ENCODE measurements at places on chromosomes 4 and X.
A peak's percentile ranks its signal among the peaks of the same experiment; 100 is the strongest.

DNA sequence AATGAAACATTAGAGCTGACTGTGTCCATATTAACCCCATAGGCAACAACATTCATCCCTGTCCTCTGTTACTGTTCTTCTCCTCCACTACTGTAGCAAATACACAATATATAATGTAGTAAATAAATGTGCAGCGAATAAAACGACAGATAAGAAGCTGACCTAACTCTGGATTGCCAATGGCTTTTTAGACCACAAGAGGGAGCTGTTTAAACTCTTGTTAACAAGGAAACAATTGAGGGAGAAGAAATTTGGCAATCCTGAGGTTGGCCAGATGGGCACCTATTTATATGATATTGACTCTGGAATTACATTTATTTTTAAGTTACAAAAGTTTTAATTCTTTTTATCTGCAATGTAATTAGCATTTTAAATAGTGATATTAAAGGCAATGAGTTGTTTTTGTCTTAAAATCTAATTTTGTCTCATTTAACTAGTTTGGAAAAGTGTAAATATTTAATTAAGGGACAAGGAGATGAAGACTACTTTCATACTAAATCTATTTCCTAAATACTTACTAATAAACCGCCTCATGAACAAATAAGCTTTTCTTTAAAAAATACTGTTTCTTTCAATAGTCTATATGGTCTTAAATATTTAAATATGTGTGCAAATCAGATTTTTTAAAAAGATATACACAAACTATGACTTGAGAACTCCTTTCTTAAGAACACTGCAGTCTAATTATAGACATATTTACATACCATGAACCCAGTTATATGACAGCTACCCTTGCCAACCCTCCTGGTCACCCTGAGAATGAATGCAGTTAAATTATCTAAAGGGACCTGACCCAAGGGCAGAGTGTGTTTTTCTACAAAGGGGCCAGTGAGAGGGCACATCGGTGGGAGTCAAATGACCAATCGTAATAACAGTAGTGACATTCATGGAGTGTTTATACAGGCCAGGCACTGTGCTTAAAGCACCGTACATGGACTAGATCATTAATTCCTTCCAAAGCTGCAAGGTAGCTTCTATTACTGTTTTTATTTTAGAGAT, 52.9 kb upstream of the HPF1 start:
- peak; percentile 42 for DNase-seq

DNA sequence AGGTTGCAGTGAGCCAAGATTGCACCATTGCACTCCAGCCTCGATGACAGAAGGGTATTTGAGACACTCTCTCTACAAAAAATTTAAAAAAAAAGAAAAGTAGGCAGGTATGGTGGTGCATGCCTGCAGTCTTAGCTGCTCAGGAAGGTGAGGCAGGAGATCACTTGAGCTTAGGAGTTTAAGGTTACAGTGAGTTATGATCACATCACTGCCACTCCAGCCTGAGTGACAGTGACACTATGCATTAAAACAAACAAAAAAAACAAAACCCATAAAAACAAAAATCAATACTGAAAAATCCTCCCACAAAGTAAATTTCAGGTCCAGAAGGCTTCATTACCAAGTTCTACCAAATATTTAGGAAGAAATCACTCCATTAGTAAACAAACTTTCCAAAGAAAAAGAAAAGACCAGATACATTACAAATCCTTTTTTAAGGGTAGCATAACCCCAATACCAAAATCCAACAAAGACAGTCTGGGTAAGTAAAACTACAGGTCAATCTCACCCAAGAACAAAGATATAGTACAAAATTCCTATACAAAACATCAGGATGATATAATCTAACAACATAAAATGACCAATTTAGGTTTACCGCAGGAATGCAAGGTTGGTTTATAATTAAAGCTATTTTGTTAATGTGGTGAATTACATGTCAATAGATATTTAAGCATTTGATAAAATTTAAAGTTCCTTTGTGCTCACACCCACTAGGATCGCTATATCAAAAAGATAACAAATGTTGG, 11.7 kb downstream of the NELFA start:
- DNase-seq: no peak

GRCh38 chr4:15458616-15459015, 11.1 kb upstream of the CC2D2A start:
- no peak for DNase-seq

- DNase-seq: no peak
Observed at GRCh38 chr4:114399105-114399504, 199.5 kb upstream of the UGT8 start.

- DNase-seq: no peak
Observed at GRCh38 chr4:89590128-89590527, 246.8 kb downstream of the SNCA start.

- DNase-seq: no peak
Observed at GRCh38 chrX:30008031-30008430, 207.3 kb upstream of the MAGEB2 start.

DNA sequence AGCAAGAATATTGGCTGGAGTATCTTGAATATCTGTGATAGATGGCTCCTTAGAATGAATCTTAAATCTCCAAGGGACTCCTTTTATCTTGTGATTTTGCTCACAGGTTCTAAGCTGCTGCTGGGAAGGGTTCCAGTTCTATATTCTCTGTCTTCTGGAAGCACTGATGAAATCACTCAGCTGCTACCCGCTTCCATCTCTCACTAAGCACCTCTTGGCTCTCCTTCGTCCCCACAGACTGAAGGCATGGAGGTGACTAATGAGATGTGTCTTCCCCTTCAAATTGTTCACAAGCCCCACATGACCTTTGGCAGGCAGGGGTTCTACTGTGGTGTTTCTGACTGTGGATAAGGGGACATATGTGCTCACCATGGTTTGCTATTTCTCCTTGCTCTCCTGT, 75.9 kb downstream of the C4orf51 start:
- DNase-seq: no peak

- DNase-seq: no peak
Observed at GRCh38 chrX:74249963-74250362, 54.0 kb upstream of the ZCCHC13 start.

- DNase-seq: no peak
Observed at GRCh38 chr4:15612136-15612535, 43.0 kb downstream of the FBXL5 start.

GRCh38 chr4:99103166-99103565, 14.6 kb upstream of the ADH5 start:
- DNase-seq: no peak

- DNase-seq: no peak
Observed at GRCh38 chrX:63418211-63418610, 67.1 kb upstream of the SPIN4 start.

DNA sequence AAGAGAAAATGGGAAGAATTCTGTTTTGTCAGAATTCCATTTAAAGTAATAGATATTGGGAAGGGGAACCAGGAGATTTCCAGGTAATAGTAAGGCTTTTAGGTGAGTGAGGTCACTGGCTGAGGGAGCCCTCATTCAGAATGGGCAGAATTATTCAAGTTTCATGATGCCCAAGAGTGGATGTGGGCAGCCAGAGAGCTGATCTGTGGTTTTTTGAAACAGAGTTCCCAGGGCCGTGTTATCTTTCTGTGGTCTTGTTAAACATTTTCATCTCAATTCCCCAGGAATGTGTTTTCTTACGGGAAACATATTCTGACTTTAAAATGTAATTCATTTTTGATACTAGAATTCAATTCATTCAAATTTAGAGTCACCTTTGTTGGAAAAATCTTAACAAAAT, 182.0 kb upstream of the AADAT start:
- no peak for DNase-seq

- no peak for DNase-seq
Observed at GRCh38 chr4:119139822-119140252, 4.2 kb downstream of the MYOZ2 start.

- no peak for DNase-seq
Observed at GRCh38 chrX:53323196-53323595, 41.8 kb upstream of the IQSEC2 start.
